Neural progenitor cell (in vitro differentiated cells): ENCODE measurements at places on chromosomes 1 and 21.

- peak; percentile 84 for DNase-seq
Observed at GRCh38 chr1:183942933-183943693, 94.4 kb downstream of the COLGALT2 start.

GRCh38 chr21:14092834-14093560 is 117.8 kb downstream of the LIPI start:
- no peak for DNase-seq

- no peak for DNase-seq
Observed at GRCh38 chr1:222914861-222915632, 100.2 kb downstream of the DISP1 start.

DNA sequence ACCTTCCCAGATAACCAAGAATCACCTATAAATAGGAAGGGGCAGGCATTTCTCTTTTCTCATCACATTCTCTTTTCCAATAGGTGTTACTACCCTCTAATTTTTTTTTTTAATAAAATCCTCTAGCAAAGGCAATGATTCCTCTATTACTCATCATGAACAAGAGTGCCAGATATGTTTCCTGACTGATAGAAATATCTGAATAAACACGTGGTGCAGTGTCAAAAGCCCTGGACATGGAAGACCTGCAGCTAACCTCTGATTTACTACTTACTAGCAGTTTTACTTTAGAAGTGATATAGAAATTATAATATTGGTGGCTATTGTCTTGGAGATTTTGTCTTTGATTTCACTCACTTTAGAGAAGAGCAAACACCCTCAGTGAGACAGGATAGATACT is 194.6 kb upstream of the SAMSN1 start:
- no peak for DNase-seq

GRCh38 chr1:14896381-14897079 is 257.0 kb upstream of the TMEM51 start:
- no peak for DNase-seq

- DNase-seq: no peak
Observed at GRCh38 chr21:25688275-25689155, 46.2 kb downstream of the ATP5PF start.

DNA sequence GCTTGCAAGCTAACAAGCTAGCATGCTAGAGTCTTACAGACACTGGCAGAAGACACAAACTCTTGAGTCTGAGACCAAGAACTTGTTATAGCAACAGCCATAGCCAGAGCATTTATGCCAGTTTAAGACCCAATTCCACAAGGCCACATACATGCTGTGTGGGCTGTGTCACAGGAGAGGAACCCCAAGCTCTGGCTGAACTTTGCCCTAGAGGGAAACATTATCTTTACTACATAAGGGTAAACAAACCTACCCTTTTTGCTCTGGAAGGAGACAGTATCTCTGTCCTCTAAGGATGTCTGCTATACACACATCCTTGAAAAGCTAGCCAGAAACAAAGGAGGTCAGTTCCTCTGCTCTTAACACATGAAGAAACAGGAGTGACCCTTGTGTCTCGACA is 70.3 kb downstream of the HSF2BP start:
- no peak for DNase-seq

GRCh38 chr1:68046885-68047658 is 3.4 kb downstream of the DIRAS3 start:
- no peak for DNase-seq

DNA sequence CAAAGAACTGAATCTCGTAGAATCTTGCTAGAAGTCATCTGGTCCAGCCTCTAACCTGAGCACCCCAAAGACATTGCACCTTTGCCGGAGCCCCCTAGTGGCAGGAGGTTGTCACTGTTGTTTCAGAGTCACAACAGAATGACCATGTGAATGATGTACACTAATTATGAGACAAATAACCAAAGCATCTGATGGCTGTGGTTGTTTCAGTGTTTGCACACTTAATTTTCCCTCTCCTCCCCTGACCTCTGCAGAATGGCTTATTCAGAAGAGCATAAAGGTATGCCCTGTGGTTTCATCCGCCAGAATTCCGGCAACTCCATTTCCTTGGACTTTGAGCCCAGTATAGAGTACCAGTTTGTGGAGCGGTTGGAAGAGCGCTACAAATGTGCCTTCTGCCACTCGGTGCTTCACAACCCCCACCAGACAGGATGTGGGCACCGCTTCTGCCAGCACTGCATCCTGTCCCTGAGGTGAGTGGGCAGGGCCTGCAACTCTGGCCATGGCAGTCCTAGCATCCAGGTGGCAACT is 26.4 kb downstream of the TRAF5 start:
- DNase-seq: peak; percentile 39

- no peak for DNase-seq
Observed at GRCh38 chr1:178046591-178047270, 47.2 kb upstream of the RASAL2 start.

- peak; percentile 83 for DNase-seq
Observed at GRCh38 chr1:188782220-188782841, 1695.3 kb downstream of the BRINP3 start.

- DNase-seq: no peak
Observed at GRCh38 chr1:211183747-211184313, 49.9 kb upstream of the KCNH1 start.

DNA sequence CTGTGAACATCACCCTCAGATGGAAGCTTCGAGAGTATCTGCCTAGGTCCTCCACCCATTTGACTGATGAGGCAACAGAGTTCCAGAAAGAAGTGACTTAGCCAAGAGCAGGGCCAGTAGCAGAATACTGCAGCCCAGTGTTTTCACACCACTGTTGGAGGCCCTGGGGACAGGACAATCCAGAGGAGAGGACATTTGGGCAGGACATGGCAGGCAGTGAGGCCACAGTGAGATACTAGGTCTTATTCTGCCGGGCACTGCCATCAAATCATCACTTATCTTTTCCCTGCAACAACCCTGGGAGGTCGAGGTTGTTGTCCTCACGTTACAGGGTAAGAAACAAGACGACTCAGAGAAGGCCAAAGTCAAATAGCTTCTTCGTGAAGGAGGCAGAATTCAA is 5.5 kb upstream of the FOXO6 start:
- peak; percentile 1 for DNase-seq
